ENCODE measurements at places on chromosomes 11 and 22. TPM values are rescaled to one million over a fixed set of nuclear protein-coding genes. Genes with fewer than 3 reads are reported as not detected.

The GGT1 gene
- 10.2 TPM for total RNA-seq

The TLCD5 gene
- total RNA-seq: 7.7 TPM

The INSC gene
- not detected for total RNA-seq

GRCh38 chr22:32996702-32997101 lies 61.5 kb downstream of the SYN3 start:
- DNase-seq: peak; percentile 78

- DNase-seq: no peak
Observed at GRCh38 chr11:77596626-77597025, 6.9 kb downstream of the AQP11 start.

- no peak for DNase-seq
Observed at GRCh38 chr11:17634776-17635550, 84.4 kb upstream of the MYOD1 start.

DNA sequence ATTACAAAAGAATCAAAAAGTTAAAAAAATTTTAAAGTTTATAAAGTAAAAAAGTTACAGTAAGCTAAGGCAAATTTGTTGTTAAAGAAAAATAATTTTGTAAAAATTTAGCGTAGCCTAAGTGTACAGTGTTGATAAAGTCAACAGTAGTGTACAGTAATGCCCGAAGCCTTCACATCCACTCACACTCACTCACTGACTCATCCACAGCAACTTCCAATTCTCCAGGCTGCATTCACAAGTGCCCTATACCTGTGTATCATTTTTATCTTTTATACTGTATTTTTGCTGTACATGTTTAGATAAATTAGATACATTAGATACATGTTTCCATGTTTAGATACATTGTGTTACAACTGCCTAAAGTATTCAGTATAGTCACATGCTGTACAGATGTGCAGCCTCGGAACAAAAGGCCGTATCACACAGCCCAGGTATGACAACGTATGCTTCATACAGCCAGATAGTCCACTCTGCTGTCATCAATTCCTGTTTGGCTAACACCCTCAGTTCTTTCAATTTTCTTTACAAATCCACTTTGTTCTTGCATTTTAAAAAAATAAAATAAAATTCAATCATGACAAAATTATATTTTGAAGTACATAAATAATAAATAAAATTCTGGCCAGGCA lies 80.7 kb downstream of the RBFOX2 start:
- DNase-seq: no peak

DNA sequence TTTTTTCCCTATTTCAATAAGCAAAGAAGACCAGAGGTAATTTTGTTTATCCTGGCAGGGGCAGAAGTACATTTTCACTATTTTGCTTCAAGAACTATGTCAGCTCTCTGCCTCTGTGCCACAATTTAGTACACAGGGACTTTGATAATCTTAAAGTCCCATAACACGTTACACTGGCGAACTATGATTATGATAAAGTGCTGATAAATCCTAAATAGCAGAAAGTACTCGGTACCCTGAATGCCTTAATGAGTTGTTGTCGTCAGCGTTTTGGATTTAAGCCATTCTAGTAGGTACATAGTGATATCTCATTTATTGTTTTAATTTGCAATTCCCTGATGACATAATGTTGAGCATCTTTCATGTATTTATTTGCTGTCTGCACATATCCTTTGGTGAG lies 16.6 kb upstream of the PHOX2A start:
- DNase-seq: no peak

All from PC-9 (cell line).